ENCODE measurements at places on chromosomes 13 and 19. TPM values are rescaled to one million over a fixed set of nuclear protein-coding genes. Genes with fewer than 3 reads are reported as not detected.
A peak's percentile ranks its signal among the peaks of the same experiment; 100 is the strongest.

The OR1I1 gene
- not detected for total RNA-seq

GRCh38 chr19:15928321-15928720 lies 6.0 kb downstream of the CYP4F11 start:
- DNase-seq, result no peak

GRCh38 chr13:42985312-42986175 lies 6.5 kb downstream of the EPSTI1 start:
- peak; percentile 42 for DNase-seq

- no peak for DNase-seq
Measured at GRCh38 chr13:52779103-52779502, 39.5 kb upstream of the CNMD start.

GRCh38 chr19:20028611-20029010 lies 10.7 kb downstream of the ZNF682 start:
- DNase-seq, result no peak

GRCh38 chr13:102693250-102693649 lies 1.6 kb downstream of the METTL21C start:
- DNase-seq, result no peak

- no peak for DNase-seq
Measured at GRCh38 chr13:82678052-82678451, 1204.2 kb downstream of the SLITRK1 start.

- DNase-seq, result no peak
Measured at GRCh38 chr13:28326056-28326455, 168.9 kb downstream of the FLT1 start.

- no peak for DNase-seq
Measured at GRCh38 chr13:93767917-93768409, 541.4 kb downstream of the GPC6 start.

DNA sequence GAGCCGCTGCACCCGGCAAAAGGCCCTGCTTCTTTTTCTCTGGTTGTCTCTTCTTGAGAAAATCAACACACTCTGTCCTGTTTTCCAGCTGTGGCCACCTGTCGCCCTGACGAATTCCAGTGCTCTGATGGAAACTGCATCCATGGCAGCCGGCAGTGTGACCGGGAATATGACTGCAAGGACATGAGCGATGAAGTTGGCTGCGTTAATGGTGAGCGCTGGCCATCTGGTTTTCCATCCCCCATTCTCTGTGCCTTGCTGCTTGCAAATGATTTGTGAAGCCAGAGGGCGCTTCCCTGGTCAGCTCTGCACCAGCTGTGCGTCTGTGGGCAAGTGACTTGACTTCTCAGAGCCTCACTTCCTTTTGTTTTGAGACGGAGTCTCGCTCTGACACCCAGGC lies 17.2 kb downstream of the LDLR start:
- DNase-seq, result peak; percentile 41

DNA sequence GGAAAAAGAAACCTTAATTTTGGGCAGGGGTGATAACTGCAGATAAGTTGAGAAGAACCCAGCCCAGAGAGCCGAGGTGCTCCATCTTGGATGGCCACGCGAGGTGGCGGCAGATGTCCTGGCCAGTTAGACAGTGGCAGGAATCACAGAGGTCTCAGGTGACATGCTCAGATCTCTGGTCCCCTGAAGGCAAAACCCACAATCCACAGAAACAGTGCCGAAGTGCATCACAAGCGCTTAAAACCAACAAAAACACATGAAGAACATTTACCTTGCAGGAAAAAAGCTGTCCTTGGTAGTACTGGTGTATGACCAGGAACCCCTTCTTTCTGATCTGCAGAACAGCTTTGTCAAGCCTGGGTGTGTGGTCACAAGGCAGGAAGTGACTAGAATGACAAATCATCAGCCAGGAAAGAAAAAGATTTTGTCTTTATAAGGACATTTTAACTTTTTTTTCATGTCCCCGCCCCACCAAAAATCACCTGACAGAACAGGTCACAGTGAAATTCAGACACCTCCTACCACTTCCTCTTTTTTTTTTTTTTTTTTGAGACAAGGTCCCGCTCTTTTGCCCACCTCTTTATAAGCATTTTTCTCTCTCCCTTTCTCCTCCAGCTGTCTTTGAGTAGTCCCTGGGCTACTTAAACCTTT lies at the start of gene LCP1:
Gene LCP1, minus strand, starts transcription at position 338 of the 651 bp plus-strand sequence. CDS start 22,515 bp downstream, outside the sequence.
- DNase-seq, result no peak

GRCh38 chr13:73849292-73849691 lies 284.9 kb downstream of the KLF12 start:
- DNase-seq, result no peak

GRCh38 chr13:30702006-30702405 lies 33.3 kb upstream of the ALOX5AP start:
- no peak for DNase-seq
